Body of pancreas (tissue), 4 donors: ENCODE measurements at places on chromosomes 7 and 10.
A peak's percentile ranks its signal among the peaks of the same experiment; 100 is the strongest.

DNA sequence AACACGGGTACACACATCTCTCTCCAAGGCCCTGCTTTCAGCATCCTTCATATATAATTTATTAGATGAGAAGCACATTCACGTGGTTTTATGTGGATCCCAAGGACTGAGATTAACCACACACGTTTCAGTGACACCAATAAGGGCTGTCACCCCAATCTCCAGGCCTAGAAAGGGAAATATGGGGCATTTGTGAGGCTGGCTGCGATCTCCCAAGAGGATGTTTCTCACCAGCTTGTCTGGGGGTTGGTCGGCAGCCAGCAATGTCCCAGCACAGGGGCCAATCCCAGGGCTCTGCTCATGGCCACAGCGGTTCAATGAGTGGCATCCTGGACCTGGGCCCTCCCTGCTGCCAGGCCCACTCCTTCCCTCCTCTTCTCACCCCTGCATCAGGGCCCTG, 115.5 kb downstream of the ITIH5 start:
- no peak overlapping the region for H3K4me3 ChIP-seq
- H3K27ac ChIP-seq = peak overlapping the region; percentile 58
- DNase-seq = peak; percentile 49

DNA sequence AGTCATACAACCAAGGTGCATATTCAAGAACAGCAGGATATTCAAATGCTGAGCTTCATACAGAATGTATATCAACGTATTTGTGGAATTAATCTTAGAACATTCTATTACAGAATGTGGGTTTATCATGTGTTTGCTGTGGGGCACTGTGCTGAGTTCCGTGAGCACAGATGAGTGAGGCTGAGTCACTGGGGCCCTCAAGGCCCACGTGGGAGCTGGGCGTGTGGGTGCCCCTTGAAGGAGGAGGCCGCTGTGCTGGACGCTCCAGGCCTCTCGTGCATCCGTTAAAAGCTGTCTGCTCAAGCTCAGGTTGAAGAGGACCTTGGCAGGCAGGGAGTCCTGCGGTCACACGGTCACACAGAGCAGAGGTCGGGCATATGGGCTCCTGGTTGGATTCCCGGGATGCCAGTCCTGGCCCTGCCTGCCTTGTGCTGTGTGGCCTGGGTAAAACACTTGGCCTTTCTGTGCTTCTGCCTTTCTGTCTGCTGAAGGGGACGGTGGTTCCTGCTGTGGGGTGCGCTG, 70.1 kb downstream of the GLRX3 start:
- no peak for DNase-seq
- no peak overlapping the region for H3K27ac ChIP-seq
- H3K36me3 ChIP-seq = no peaks in the 10 kb centered on the region
- H3K4me1 ChIP-seq = no peaks in the 10 kb centered on the region

DNA sequence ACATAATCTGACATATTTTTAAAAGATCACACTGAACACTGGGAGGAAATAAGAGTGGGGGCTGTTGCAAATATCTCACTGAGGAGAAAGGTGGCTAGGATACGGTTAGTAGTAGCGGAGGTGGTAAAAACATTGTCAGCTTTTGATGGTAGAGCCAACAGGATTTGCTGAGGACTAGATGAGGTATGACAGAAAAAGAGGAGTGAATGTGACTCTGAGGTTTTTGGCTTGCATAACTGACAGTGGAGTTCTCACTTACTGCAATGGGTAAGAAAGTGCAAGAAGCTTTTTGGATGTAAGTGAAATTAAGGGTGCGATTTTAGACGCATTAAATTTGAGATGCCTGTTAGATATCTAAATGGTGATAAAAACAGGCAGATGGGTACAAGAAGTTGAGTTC, 102.0 kb upstream of the MBL2 start:
- no peaks in the 10 kb centered on the region for H3K4me1 ChIP-seq
- H3K27me3 ChIP-seq = no peaks in the 10 kb centered on the region
- no peak for DNase-seq
- no peak overlapping the region for H3K4me3 ChIP-seq
- no peaks in the 10 kb centered on the region for H3K36me3 ChIP-seq

DNA sequence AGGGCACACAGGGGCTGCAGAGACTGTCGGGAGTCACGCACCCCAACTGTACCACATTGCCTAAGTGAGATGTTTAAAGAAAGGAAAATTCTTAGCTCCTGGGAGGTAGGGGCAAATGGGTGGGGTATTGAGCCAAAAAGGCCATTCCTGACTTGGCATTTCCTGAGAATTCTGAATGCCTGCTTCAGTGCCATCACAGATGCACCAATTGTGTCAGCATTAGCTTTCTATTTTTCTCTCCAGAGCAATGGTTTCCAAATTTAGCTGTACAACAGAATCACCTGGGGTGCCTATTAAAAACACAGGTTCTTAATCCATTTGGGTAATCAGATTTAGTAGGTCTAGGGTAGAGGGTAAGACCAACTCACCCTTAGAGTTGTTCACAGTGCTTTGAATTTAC, 43.1 kb downstream of the LSMEM1 start:
- no peaks in the 10 kb centered on the region for H3K36me3 ChIP-seq
- H3K4me1 ChIP-seq = no peaks in the 10 kb centered on the region
- H3K27me3 ChIP-seq = no peaks in the 10 kb centered on the region
- no peak for DNase-seq
- no peak overlapping the region for H3K27ac ChIP-seq
- H3K4me3 ChIP-seq = no peak overlapping the region

- H3K27me3 ChIP-seq = no peaks in the 10 kb centered on the region
- no peaks in the 10 kb centered on the region for H3K4me1 ChIP-seq
- H3K4me3 ChIP-seq = no peak overlapping the region
Observed at GRCh38 chr7:154770962-154771361, 232.0 kb downstream of the PAXIP1 start.

DNA sequence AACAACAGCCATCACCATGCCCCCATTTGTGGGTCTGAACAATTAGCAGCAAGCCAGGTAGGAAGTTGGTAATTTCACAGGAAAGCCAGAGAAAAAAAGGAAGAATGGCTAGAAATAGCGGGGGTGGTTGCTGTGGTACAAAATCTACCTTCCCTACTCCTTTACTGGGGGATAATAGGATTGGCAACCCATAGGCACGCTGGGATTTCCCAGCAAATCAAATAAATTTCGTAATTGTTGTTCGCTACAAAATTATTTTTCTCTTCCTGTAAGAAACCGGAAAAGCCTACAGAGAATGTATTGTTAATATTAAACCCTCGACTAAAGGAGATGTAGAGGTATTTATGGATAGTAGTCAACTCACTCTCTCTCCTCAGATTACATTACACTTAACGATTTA, 123.9 kb downstream of the DOCK4 start:
- H3K27ac ChIP-seq = peak overlapping the region; percentile 74
- no peak overlapping the region for H3K4me3 ChIP-seq
- DNase-seq = no peak
- no peaks in the 10 kb centered on the region for H3K27me3 ChIP-seq

DNA sequence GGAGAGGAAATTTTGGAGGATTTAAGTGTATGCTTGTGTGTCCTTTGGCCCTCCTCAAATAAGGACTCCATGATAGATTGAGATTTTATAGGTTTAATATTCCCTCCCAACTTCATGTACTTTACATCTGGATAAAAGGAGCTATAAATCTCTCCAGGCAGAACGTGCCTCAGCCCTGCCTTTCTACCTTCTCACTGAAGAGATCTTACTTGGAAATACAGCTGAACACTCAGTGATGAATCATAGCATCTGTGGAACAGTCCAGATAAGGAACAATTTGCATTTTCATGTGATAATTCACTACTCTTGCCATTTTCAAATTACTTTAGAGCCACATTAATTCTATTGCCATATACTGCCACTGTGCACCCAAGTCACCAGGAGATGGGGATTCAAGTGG, 364.6 kb upstream of the PODXL start:
- no peaks in the 10 kb centered on the region for H3K4me1 ChIP-seq
- H3K27me3 ChIP-seq = no peaks in the 10 kb centered on the region
- no peak overlapping the region for H3K27ac ChIP-seq
- no peak overlapping the region for H3K4me3 ChIP-seq

- no peak overlapping the region for H3K4me3 ChIP-seq
- H3K36me3 ChIP-seq = no peaks in the 10 kb centered on the region
- H3K27ac ChIP-seq = no peak overlapping the region
- H3K27me3 ChIP-seq = no peaks in the 10 kb centered on the region
- H3K4me1 ChIP-seq = peaks cover 11% of the 10 kb centered on the region
Observed at GRCh38 chr10:86359111-86359510, 7.5 kb downstream of the GRID1 start.

- no peaks in the 10 kb centered on the region for H3K4me1 ChIP-seq
- H3K4me3 ChIP-seq = no peak overlapping the region
- H3K27me3 ChIP-seq = no peaks in the 10 kb centered on the region
- no peak overlapping the region for H3K27ac ChIP-seq
Observed at GRCh38 chr10:77051837-77052236, 585.8 kb downstream of the KCNMA1 start.

DNA sequence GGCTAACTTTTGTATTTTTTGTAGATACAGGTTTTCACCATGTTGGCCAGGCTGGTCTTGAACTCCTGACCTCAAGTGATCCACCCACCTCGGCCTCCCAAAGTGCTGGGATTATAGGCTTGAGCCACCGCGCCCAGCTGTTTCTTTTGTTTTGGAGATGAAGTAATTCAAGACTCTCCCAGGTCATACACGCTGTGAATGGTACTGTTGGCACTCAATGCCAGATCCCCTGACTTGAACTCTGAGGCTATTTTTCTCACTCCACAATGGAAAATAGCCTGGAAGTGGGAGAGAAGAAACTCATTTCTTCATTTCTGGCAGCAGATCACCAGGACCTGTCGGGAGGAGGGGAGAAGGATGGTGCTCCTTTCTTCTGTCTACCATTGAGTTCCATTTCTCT, 32.4 kb downstream of the BLVRA start:
- H3K27ac ChIP-seq = no peak overlapping the region
- H3K4me1 ChIP-seq = no peaks in the 10 kb centered on the region
- no peaks in the 10 kb centered on the region for H3K27me3 ChIP-seq
- no peak for DNase-seq
- H3K4me3 ChIP-seq = no peak overlapping the region

GRCh38 chr7:92836489-92836999, at the start of gene CDK6:
CDK6 (minus strand) TSS chr7:92836573; CDS start chr7:92833323, 3,250 bp downstream.
- no peaks in the 10 kb centered on the region for H3K36me3 ChIP-seq
- peak within 1 kb of the TSS; percentile 88 for H3K27ac ChIP-seq
- peak within 1 kb of the TSS; percentile 88 for H3K4me3 ChIP-seq
- peak; percentile 77 for DNase-seq

GRCh38 chr10:100184426-100184825, 1.4 kb downstream of the ERLIN1 start:
- DNase-seq = no peak
- peaks cover 33% of the 10 kb centered on the region for H3K4me1 ChIP-seq
- H3K27me3 ChIP-seq = no peaks in the 10 kb centered on the region

GRCh38 chr7:142776206-142776844, 5.6 kb downstream of the PRSS2 start:
- H3K4me1 ChIP-seq = peaks cover 27% of the 10 kb centered on the region
- H3K27me3 ChIP-seq = no peaks in the 10 kb centered on the region
- H3K27ac ChIP-seq = peak overlapping the region; percentile 84
- no peaks in the 10 kb centered on the region for H3K36me3 ChIP-seq
- H3K4me3 ChIP-seq = no peak overlapping the region

DNA sequence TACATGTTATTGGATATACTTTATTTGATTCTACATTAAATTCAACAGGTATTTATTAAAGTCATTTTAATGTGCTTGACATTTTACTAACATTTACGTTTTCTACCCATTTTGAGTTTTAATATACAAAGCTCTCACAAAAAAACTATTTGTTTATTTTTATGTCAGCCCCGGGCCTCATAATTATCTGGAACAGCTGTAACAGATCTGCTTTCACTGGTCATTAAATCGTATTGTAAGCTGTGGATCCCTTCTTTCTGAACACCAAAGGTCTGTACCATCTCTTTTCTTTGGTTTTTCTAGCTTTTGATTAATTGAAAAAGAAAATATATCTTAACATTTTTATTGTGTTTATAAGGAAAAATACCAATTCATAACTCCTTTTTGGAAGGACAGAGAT, 73.5 kb downstream of the SEMA3E start:
- H3K27me3 ChIP-seq = no peaks in the 10 kb centered on the region
- H3K4me1 ChIP-seq = no peaks in the 10 kb centered on the region
- no peak for DNase-seq
- H3K36me3 ChIP-seq = no peaks in the 10 kb centered on the region
- H3K27ac ChIP-seq = no peak overlapping the region

GRCh38 chr10:78210548-78210947, 176.9 kb downstream of the RPS24 start:
- H3K4me1 ChIP-seq = no peaks in the 10 kb centered on the region
- no peaks in the 10 kb centered on the region for H3K36me3 ChIP-seq
- no peak for DNase-seq
- no peak overlapping the region for H3K27ac ChIP-seq
- H3K27me3 ChIP-seq = no peaks in the 10 kb centered on the region

DNA sequence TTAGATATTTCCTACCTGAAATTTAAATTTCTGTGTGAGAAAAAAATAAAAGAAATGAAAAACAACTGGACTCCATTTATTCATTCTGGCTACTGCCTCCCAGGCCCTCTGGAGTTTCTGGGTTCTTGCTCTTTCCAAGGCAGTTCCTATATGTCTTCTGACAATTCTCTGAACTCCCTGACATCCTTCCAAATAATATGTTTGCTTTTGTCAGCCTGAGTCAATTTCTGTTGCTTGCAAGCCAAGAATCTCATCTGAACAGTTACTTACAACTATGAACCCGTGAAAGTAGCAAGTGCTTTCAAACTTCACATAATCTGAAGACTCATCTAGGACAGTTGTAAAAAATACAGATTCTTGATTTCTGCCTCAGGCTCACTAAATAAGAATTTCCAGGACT, 216.7 kb upstream of the NPVF start:
- H3K27ac ChIP-seq = no peak overlapping the region
- no peaks in the 10 kb centered on the region for H3K36me3 ChIP-seq
- H3K27me3 ChIP-seq = no peaks in the 10 kb centered on the region
- no peak overlapping the region for H3K4me3 ChIP-seq
- no peak for DNase-seq

- DNase-seq = no peak
- no peak overlapping the region for H3K27ac ChIP-seq
- no peaks in the 10 kb centered on the region for H3K36me3 ChIP-seq
- no peaks in the 10 kb centered on the region for H3K27me3 ChIP-seq
- no peaks in the 10 kb centered on the region for H3K4me1 ChIP-seq
- H3K4me3 ChIP-seq = no peak overlapping the region
Observed at GRCh38 chr7:19333706-19334105, 188.5 kb upstream of the FERD3L start.

DNA sequence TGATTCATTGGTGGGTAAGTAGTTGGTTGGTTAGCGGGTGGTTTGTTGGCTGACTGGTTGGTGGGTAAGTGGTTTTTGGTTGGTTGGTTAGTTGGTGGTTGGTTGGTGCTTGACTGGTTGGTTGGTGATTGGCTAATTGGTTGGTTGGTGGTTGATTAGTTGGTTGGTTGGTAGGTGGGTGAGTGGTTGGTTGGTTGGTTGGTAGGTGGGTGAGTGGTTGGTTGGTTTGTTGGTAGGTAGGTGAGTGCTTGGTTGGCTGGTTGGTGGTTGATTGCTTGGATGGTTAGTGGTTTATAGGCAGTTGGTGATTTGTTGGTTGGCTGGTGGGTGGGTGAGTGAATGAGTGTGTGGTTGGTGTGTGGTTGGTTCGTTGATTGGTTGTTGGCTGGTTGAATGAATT, 44.2 kb downstream of the CALML3 start:
- no peaks in the 10 kb centered on the region for H3K27me3 ChIP-seq
- H3K36me3 ChIP-seq = no peaks in the 10 kb centered on the region
- no peak for DNase-seq
- H3K27ac ChIP-seq = no peak overlapping the region
- no peak overlapping the region for H3K4me3 ChIP-seq

- no peak overlapping the region for H3K27ac ChIP-seq
- no peak overlapping the region for H3K4me3 ChIP-seq
- DNase-seq = no peak
Observed at GRCh38 chr10:123870260-123870659, 21.3 kb downstream of the CPXM2 start.

GRCh38 chr7:117871401-117871777, 1.9 kb downstream of the CTTNBP2 start:
- H3K27ac ChIP-seq = no peak overlapping the region
- no peaks in the 10 kb centered on the region for H3K27me3 ChIP-seq
- H3K36me3 ChIP-seq = no peaks in the 10 kb centered on the region
- H3K4me1 ChIP-seq = peaks cover 15% of the 10 kb centered on the region
- DNase-seq = no peak
